H1 (cell line): ENCODE measurements at places on chromosomes 5 and 9.
A peak's percentile ranks its signal among the peaks of the same experiment; 100 is the strongest.

DNA sequence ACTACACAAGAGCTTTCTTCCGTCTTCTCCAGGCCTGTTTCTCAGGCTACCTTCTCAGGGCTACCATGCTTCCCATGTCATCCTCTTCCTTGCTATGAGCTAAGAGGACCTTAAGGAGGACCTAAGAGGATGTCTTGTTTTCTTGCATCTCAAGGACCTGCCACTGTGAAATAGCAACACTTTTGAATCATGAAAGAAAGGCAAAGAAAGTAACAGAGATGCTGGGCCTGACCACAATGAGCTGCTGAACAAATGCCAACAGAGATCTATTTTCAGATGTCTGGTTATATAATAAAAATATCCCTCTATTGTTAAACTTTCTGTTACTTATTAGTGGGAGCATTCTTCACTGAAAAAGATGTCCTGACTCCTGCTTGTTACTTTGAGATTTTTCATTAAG lies 36.7 kb upstream of the ANXA1 start:
- DNase-seq = no peak

DNA sequence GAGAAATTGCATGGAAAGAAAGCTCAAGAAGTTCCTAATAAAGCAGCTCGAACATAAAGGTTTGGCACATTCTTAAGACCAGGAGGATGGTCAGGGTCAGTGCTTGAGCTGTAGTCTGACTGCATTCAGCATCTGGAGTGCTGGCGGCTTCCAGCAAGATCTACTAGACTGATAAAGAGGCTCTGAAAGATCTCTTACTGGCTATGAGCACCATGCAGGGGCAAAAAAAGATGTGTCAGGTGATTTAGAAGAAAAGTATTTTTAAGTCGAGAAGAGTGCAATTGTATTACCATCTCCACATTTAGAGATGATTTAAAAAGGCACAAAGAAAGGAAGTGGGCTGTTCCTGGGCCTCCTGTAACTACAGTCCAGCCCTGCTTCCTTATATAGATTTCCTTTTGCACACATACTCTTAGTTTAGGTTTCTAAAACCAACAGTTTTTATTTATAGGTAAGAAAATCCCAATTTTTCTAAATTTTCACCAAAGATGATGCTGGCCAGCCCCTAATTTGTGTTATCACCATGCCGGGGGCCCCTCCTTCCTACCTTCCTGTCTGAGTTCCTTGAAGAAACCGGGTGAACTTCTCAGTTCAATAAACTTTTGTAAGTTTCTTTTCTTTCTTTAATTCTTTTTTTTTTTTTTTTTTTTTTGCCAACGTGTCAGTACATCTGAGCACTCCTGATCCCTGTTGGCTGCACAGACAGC lies 65.9 kb upstream of the PLPP1 start:
- DNase-seq = no peak

- DNase-seq = no peak
Observed at GRCh38 chr9:103474156-103474555, 479.0 kb downstream of the CYLC2 start.

- DNase-seq = no peak
Observed at GRCh38 chr9:19342947-19343346, 37.1 kb downstream of the RPS6 start.

GRCh38 chr5:42526179-42526578 lies 102.9 kb downstream of the GHR start:
- DNase-seq = no peak

DNA sequence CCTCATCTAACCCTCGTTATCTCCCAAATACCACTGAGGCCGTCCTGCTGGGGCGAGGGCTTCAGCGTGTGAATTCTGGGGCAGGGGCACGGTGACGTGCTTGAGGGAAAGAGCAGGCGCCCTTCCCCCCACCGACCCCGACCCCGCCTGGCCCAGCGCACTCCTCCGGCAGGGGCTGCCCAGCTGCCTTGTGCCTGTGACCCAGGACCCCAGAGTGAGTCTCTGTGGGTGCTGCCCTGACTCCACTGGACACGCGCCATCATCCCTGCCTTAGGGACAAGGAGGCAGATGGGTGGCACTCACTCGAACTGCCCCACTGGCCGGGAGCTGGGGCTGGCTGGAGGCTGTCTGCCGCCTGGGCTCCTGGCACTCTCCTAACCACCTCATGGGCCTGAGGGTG lies 136.2 kb upstream of the LPCAT1 start:
- DNase-seq = no peak

DNA sequence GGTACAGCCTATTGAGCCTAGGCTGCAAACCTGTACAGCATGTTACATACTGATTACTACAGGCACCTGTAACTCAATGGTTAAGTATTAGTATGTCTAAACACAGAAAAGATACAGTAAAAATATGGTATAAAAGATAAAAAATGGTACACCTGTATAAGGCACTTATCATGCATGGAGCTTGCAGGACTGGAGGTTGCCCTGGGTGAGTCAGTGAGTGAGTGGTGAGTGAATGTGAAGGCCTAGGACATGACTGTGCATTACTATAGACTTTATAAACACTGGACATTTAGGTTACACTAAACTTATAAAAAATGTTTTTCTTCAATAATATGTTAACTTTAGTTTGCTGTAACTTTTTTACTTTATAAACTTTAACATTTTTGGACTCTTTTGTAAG lies 171.3 kb downstream of the SLC28A3 start:
- DNase-seq = no peak

GRCh38 chr5:174610968-174611367 lies 113.4 kb upstream of the MSX2 start:
- no peak for DNase-seq

- DNase-seq = no peak
Observed at GRCh38 chr9:95801797-95802196, 73.7 kb upstream of the ERCC6L2 start.

DNA sequence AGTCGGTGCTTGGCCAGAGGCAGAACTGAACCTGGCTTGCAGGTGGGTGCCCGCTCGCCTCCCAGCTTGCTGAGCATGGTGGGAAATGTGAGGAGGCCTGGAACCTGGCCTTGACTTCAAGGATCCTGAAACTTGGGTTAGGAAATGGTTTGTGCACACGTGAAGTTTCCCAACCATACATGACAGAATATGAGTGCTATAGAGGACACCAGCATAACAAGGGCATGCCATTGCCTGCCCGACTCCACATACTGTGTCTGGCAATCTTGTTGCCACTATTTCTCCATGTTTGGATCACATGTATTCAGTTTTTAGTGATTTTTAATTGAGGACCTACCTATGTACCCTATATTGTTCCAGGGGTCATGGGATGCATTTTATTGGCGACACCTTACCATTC lies 177.6 kb upstream of the ANKRD55 start:
- DNase-seq = no peak

DNA sequence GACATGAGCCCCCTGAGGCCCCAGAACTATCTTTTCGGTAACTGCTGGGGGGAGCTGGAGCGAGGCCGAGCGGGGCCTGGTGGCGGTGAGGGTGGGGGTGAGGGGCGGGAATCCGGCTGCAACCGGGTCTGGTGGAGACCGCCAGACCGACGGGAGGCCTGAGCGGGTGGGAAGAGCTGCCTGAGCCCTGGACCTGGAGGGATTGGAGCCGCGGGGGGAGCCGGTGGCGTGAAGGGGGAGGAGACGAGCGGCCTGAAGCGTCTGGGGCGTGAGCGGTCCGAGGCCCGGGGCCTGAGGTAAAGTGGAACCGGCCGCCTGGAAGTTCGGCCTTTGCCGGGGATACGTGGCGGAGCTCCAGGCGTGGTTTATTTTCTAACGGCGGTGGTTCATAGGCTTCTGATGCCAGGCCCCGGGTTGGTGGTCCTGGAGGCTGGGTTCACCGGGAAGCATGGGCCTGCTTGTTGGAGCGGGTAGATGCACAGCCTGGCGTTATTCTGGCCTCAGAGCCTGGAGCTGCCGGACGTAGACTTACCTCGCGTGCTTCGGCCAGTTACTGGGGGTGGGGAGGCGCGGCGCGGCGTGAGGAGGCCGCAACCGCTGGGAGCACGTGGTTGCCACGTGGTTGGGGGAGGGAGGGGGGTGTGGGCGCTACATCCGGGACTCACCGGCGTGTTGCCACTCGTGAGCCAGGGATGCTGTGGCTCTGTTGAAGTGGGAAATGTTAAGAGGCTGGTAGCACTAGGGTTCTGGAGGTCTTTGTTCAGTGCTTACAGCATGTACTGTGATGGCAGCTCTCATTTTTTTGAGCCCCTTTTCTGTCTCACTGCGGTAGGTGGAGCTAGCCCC lies 544 bp downstream of the NPM1 start:
- DNase-seq = peak; percentile 76

DNA sequence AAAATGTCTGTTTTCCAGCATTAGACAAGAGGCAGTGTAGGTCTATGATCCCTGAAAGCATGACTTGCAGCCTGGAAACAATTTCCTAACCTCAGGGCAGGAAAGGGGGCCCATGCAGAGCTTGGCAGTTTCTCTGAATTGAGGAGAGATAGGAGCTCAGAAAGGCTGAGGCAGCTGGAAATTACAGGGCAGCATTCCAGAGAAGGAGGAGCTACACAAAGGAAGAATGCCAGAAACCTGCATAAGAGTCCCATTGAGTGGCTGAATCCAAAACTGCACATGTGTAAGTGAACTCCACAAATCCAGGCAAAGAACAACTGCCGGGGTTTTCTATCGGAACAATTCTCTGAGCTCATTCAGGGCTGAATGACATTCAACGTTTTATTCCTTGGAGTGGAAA lies 346.8 kb downstream of the PIK3R1 start:
- no peak for DNase-seq

GRCh38 chr9:126720661-126721563 lies 83.9 kb upstream of the ZBTB43 start:
- DNase-seq = no peak

DNA sequence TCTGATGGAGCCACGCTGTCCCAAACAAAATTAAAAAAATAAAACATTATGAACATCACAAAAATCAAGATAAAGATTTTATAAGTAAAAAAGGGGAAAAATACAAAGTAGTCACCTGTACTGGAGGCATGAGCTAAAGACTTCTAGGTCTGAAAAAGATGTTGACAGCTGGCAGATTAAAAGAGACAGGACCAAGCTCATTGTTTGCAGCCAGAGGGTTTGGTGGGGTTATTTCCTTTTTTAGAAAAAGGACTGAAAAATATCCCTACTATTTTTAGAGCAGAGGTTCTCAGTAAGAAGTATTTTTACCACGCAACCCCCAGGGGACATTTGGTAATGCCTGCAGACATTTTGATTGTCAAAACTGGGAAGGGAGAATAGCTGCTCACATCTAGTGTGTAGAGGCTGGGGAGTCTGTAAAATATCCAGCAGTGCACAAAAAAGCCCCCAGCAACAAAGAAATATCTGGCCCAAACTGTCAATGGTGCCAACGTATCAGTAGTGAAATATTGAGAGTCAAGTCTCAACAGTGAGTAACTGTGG lies 353.4 kb downstream of the TLE1 start:
- no peak for DNase-seq

DNA sequence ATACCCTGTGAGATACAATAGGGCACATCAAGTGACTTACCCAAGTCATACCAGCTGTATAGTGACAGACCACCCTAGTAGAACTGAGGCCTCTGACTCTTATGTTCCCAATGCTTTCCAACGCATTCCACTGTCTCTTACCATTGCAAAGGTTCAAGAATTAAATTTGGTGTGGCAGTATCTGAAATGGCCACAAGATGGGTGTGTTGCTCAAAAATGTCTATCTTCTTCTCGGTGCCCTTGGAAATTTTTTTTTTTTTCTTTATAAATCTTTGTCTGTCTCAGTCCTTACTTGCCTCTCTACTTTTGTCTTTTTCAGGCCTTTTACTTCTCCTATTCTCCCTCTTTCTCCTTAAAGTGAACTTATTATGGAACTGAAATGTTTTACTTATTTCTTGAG lies 48.4 kb downstream of the GPR21 start:
- no peak for DNase-seq

DNA sequence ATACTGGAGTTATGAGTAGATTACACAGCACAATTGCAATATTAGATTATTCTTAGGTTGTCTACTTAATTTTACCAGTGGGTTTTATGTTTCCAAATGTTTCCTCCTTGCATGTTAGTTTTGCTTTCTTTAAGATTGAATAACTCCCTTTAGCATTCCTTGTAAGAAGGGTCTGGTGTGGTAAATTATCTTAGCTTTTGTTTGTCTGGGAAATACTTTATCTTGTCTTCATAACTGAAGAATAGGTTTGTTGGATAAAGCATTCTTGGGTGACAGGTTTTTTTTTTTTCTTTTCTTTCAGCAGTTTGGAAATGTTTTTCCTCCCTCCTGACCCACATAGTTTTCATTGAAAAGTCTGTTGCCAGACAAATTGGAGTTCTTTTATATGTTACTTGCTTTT lies 531.1 kb downstream of the ANXA1 start:
- no peak for DNase-seq

DNA sequence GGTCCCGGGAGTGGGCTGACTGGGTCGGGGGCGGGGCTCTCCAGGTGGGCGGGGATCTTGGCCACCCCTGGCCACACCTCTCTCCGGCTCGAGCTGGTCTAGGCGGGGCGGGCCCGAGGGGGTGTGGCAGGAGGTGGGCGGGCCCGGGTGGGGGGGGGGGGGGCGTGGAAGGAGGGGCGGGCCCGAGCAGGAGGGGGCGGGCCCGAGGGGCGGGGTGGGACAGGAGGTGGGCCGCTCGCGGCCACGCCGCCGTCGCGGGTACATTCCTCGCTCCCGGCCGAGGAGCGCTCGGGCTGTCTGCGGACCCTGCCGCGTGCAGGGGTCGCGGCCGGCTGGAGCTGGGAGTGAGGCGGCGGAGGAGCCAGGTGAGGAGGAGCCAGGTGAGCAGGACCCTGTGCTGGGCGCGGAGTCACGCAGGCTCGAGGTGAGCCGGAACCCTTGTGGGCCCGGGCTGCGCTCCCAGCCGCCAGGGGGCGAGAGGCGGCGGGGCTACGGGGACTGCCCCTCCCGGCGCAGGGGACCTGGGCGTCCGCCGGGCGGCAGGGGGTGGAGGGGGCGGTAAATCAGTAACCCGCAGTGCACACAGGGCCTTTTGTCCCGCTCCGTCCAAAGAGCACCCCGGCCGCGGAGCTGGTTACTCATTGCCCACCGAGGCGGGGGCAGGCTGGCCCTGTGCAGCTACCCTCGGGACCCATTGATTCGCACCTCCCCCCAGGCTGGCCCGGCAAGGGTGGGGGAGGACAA lies at the start of gene FGFR4:
FGFR4 (plus strand) TSS at position 262 of the 744 bp plus-strand sequence. CDS start 2,688 bp downstream, outside the sequence.
- DNase-seq = peak; percentile 87
